ENCODE measurements at places on chromosomes 6 and 20.

DNA sequence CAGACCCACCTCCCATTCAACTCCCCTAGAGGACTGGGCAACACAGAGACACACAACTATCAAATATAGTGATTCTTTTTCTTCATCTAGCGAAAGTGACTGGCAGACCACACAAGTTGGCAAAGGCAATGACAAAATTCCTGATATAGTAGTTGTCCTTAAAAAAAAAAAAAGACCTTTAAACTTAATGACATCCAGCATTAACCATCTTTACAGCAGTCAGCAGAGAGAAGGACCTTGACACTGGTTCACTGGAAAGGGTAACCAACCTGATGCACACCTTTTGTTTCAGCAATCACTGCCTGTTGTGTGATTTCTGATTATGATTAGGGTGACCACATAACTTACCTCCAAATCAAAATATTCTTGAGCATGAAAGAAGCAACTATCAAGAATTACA is 1.7 kb upstream of the CNKSR3 start:
- DNase-seq: no peak

DNA sequence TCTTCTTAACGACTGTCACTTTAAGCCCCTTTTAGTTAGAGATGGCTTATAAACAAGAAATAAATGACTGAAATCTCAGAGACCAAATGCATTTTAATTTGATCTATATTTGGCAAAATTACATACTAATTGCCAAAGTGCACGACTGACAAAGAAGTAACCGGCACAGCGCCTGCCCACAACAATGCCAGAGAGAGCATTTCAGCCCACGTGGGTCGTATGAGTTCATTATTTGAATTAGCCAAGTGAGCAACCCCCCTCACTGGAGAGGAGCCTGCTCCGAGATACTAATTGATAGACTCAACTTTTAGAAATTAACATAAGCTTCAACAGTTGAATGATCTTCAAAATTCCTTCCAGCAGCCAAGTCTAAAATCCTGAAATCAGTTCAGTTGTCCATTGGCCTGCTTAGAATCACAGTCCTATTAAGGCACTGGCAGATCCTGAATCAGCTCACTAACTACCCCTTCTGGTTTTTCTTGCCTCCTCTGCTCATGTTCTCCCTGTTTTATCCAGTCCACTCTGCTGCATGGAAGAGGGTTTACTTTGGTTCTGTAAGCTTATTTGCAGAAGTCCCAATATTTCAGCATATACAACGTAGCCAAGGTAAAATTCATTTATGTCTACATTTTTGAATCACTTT is 519.1 kb upstream of the AGPAT4 start:
- no peak for DNase-seq

- no peak for DNase-seq
These were observed 198.6 kb downstream of the UST start for GRCh38 chr6:148945301-148946021.

DNA sequence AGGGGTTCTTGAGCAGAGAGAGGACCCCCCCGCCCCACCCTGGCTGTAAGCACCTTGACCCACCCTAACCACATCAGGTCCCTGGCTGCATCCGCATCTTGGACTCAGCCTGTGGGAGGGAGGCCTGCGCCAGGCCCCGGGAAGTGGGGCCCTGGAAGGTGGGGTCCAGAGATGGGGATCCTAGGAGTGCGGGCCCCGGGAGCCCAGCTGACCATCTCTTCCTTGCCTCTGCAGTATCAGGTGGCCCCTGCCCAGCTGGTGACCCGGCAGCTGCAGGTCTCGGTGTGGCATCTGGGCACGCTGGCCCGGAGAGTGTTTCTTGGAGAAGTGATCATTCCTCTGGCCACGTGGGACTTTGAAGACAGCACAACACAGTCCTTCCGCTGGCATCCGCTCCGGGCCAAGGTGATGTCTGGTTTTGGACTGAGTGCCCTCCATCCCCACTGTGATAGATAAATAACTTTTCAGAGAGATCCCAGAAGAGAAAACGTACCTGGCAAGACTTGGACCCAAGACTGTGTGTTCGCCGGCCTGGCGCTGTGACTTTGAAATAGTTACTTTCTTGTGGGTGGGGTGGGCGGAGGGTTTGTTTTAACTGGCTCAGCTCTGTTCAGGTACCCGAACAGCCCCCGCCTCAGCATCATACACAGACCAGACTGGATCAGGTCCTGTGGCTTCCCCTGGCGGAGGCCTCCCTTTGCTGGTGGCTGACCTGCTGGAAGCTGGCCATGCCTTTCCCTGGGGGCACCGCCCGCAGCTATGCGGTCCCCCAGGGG is 62.0 kb downstream of the EZR start:
- no peak for DNase-seq

DNA sequence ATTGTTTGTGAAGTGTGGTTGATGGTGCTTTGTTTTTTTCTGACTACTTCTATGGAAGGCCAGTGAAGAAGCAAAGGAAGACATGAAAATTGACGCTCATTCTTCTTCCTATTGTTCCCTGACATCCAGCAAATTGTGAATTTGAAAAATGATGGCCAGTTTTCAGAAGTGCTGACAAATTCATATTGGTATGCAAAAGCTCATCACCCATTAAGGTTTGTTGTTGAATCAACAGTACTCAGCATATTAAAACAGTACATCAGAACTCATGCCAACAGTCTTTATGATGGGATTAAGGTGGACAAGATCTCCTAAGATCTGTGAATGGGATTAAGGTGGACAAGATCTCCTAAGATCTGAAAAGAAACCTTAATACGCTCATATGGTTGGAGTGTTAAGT is 1.0 kb upstream of the MTG2 start:
- DNase-seq: no peak

GRCh38 chr6:159037756-159038290 is 7.0 kb downstream of the TAGAP start:
- DNase-seq: no peak

DNA sequence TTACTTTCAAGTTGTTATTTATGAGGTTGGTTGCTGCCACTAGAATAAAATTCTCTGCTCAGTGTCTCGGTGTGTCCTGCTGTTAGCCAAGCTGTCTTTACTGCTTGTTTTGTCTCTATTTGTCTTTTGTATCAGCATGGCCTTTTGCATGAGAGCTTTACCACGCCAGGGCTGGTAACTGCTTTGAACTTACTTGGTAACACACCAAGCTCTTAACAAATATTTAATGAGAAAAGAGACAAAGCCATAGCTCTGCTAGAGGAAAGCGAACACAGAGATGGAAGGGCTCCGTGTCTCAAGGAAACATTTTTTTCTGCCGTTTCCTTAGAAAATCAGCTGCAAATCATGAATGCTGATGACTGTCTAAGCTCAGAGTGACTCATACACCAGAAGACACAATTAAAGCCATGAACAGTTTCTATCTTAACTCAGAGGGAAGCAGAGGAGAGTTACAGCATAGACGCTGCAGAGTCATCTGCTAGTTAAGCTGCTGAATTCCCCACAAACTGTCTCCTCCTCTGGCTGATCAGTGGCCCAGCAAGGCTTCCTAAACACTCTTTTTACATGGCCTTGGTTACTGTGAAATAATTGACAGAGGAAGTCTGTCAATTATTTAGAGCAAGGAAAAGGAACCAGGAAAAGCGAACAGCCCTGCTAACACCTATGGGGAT is 44.8 kb downstream of the AGPAT4 start:
- no peak for DNase-seq

GRCh38 chr20:47217482-47218446 is 138.7 kb downstream of the ZMYND8 start:
- no peak for DNase-seq

GRCh38 chr6:149306967-149307366 is 10.5 kb upstream of the TAB2 start:
- no peak for DNase-seq

GRCh38 chr20:6024768-6025167 is 29.1 kb downstream of the LRRN4 start:
- no peak for DNase-seq

GRCh38 chr6:121651420-121651819 is 216.0 kb downstream of the GJA1 start:
- no peak for DNase-seq

DNA sequence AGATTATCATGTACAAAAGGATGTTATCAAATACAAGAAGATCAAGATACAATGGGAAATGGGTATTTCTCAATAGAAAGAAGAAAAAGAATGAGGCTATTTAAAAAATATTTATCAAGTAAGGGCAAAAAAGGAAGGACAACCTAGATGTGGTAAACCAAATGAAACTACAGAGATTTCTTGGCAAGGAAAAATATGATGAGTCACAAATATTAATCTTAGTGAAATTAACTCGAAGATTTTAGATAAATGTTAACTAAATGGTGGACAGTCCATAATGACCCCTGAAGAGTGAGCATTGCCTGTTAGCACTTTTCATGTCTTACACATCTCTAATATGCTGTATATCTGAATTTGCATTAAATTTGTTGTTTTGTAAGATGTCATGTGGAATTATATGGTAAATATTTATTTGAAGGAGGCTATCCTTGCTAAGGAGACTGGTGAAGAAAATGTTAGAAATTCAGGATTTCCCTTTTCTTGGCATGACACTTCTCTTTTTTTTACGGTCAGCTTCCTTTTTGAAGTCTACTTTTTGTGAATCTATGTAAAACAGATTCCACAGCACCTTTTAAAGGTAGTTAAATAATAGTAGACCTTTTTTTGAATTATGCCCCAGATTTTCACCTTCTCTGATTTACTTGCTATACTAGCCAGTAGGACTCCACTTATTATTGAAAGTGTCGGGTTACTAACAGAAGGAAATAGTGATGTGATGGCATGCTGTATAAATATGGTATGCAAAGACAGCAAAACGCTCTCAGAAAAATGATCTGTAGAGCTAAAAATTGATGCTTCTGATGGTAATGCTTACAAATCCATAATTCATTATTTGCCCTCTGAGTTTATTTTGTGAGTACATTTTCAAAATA is 120.5 kb downstream of the HIVEP1 start:
- DNase-seq: no peak

- DNase-seq: peak; percentile 78
These were observed at the start of gene ULBP2 for GRCh38 chr6:149941583-149942460. Gene ULBP2, plus strand, starts transcription at chr6:149942014. Its CDS starts 59 bp downstream, at chr6:149942073.

DNA sequence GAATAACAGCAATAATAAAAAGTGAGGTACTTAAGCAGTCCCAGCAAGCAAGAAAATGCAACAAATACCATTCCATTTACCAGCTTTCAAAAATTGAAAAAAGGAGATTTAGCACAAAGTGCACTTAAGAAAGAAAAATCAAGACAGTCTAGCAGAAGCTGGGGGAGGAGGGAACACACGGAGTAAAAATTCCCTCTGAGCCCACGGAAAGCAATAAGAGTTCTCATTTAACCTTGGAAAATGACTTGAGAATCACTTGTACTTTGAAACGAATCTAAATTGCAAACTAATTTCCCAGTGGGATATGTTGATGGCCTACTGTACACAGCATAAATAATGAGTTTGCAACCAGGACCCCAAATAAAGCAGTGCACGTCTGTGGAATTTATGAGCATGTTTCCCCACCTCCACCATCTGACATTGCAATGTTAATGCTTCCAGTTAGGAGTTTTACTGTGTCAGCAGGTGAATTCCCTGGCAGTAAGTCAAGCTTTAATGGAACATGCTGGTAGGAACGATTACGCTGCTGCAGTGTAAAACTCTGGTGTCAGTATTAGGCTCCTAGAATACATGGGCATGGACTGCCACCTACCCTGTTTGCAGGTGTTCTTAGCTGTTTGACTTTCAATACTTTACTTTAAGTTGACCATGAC is 386.8 kb downstream of the HDGFL1 start:
- DNase-seq: no peak

DNA sequence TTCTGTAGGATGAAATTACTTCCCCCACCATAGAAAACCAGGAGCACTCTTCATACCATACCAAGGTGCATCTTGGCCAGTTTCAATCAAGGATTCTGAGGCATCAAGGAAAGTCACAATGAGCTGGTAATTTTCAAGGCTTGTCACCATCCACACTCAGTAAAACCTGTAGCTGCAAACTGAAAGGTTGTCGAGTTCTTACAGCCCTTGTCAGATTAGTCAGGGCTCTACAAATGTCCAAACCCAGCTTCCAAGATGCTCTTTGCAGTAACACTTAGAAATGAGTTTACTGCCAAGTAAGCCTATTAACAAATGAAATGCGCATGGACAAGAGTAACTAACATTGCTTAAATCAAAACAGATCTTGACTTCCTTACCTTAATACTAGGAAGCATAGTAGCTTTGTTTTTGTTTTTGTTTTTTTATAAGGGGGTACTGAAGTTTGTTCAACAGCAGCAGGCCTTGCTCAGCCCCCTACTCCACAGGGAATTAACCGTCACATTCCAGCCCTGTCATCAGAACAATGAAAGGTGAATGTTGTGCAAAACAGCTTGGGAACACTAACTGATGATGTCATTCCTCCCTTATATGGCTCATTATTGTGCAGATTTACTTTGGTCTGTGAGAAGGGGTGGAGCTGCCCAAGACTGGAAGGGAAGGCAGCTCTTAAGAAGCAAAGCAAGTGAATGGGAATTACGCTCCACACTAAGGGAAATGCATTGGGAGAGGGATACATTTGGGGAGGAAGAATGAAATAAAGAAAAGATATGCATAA is 49.9 kb upstream of the TMEM30A start:
- no peak for DNase-seq

GRCh38 chr20:50292591-50293283 is 102.1 kb downstream of the CEBPB start:
- no peak for DNase-seq

DNA sequence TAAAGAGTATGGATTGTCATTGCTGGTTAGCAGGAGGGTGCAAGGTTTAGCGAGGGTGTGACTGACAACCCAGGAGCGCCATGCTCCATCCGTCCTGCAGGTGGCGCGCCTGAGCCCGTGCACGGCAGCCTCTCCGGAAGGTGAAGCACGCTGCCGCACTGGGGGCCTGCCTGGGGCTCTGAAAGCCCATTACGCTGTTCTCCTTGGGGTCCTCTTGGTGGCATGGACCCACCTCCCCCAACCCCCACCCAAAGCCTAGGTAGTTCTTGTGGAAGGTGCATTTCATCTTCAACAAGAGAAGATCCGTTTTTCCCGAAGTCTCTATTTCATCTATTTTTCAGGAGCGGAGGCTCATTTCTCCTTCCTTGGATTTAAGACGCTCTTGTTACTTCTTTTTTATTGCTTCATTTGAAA is 197.4 kb upstream of the KCNG1 start:
- DNase-seq: peak; percentile 11

DNA sequence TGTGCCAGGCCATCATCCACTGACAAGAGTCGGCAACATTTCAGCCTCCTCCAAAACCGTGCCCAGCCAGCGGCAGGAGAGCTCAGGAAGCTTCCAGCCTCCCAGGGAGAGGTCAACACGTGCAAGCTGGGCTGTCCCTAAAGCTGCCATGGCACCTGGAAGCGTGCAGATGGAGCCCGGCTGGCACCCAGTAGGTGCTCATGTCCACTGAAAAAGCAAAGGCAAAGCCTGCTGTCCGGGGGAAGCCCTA is 14.4 kb upstream of the TLDC2 start:
- no peak for DNase-seq

- no peak for DNase-seq
These were observed 514.3 kb upstream of the CITED2 start for GRCh38 chr6:139888681-139889122.

Measured in stimulated activated CD4-positive, alpha-beta T cell treated with anti-CD3 and anti-CD28 coated beads, Interleukin-15, amount 100 ng/mL, for 1 hour (primary cell).